Muscle of arm (tissue), 14 donors: ENCODE measurements at places on chromosomes 7 and 10. TPM values are rescaled to one million over a fixed set of nuclear protein-coding genes. Genes with fewer than 3 reads are reported as not detected.
A peak's percentile ranks its signal among the peaks of the same experiment; 100 is the strongest.

PYROXD2 gene
- polyA plus RNA-seq, result not detected

- no peak for DNase-seq
Measured at GRCh38 chr10:68109331-68109730, at the start of gene MYPN. MYPN (plus strand) TSS chr10:68109488; CDS start chr10:68121439, 11,951 bp downstream.

DNA sequence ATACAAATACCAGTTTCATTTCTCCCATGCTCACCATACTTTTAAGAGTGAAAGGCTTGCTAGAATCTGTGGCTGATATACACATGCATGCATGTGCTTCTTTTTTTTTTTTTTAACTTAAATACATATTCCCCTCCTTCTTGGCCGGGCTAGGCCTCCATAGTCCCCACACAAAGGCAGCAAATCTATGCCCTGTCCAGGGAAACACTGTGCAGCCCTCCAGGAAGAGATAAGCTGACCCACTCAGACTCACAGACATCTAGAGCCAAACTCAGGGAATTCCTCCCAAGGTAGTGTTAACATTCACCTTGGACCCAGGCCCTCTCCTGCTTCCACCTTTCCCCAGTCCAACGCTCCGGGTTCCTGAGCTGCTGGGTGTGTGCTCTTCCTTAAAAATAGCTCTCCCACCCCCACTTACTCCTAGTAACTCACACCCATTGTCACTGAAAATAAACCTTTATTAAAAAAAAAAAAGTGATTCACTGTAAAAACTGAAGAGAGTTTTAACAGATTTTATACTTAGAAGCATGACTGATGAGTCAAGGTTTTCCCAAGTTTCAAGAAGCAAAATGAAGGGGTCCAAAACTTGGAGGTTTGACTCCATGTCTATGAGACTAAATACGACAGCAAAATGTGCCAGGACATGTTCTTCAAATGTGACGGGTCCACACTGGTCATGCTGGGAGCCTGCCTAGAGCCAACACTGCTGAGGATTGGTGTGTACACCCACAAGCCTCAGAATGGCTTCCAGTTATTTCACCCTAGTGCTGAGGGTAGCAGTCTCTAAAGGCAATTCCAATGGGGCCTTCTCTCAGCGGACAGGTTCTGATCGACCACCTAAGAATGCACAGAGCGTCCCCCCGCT lies 159.5 kb downstream of the GLI3 start:
- DNase-seq, result no peak

C10orf62 gene
- polyA plus RNA-seq, result not detected

CUL1 gene
- polyA plus RNA-seq, result 61.8 TPM

GRCh38 chr7:70635633-70636032 lies 496.3 kb upstream of the GALNT17 start:
- no peak for DNase-seq

- no peak for DNase-seq
Measured at GRCh38 chr7:150793569-150794238, 6.5 kb downstream of the TMEM176B start.

DNA sequence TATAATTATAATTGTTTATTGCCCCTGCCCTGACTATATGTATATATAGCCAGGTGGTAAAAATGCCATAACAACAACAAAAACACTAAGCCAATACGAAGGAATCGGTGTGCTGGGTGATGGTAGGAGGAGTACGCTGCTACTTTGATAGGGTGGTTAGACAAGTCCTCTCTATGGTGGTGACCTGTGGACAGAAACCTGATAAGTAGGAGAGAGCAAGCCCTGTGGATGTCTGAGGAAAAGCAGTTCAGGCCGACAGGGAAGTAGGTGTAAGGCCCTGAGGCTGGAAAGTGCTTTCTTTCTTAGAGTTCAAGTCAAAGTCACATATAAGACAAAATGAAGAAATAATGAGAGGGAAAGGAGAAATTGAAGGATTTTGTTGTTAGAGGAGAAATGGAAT lies 823.8 kb upstream of the CELF2 start:
- no peak for DNase-seq

- DNase-seq, result no peak
Measured at GRCh38 chr10:129973674-129974059, 9.6 kb upstream of the EBF3 start.

GRCh38 chr7:122485856-122486255 lies 181.3 kb upstream of the FEZF1 start:
- no peak for DNase-seq

GRID1 gene
- 5.8 TPM for polyA plus RNA-seq

GRCh38 chr10:71998119-71998839 lies 34.1 kb downstream of the CHST3 start:
- no peak for DNase-seq

UBE2D1 gene
- not detected for polyA plus RNA-seq

FKBP9 gene
- polyA plus RNA-seq, result 180 TPM

DNA sequence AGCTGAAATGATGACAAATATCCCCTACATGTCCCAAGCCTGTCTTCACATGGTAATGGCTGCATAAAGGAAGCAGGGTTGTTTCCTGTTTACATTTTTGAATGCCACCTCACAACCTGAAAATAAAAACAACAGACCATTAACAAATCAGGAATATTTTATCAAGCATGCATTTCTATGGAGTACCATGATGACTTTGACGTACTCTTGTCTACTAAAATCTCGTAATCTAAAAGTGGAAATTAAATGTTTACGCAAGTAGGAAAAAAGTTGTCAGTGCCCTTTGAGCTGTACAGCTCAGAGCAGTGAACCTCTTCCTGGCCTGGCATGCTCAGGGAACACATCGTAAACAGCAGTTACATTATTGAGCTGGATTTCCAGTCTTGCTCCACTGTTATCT lies 194.1 kb downstream of the INHBA start:
- no peak for DNase-seq

GRCh38 chr7:158302274-158303070 lies 285.2 kb downstream of the PTPRN2 start:
- no peak for DNase-seq

- peak; percentile 73 for DNase-seq
Measured at GRCh38 chr10:91389636-91390512, 20.3 kb upstream of the HECTD2 start.

DNA sequence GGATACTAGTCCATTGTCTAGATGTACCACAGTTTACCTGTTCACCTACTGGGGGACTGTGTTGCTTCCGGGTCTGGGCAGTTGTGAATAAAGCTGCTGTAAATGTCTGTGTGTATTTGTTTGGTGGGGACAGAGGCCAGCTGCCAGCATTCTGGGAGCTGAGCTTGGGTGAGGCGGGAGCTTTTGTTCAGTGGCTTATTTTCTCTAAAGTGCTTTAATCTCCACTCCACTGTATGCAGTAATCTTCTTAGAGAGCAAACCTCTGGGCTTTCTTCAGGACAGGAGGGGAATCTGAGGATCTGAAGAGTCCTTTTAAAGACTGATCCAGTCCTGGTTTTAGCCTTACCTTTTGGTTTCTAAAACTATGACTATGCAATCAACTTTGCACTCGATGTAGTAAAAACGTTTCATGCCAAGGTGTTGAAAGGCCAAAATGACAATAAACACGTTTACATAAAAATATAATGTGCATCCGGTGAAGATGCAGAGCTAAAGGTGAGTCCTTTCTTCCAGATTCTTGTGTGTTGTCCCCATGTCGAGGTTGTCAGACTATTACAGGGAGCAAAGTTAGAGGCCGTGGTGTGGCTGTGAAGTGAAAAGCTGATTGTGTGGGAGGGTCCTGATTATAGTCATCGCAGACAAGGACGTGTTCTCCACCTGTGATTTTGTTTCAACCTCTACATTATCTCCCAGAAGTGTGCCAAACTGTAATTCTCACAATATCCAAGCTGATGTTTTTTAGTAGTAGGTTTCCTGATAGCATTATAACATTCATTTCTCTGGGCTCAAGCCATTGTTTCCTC lies 279.8 kb downstream of the CAMK1D start:
- DNase-seq, result no peak

CAV1 gene
- polyA plus RNA-seq, result 219 TPM

CPXM2 gene
- 33.8 TPM for polyA plus RNA-seq

HSPA12A gene
- polyA plus RNA-seq, result 14.6 TPM

SP4 gene
- 7.5 TPM for polyA plus RNA-seq

TLX1 gene
- polyA plus RNA-seq, result not detected

- no peak for DNase-seq
Measured at GRCh38 chr10:133347710-133348517, 741 bp downstream of the PRAP1 start.

DNA sequence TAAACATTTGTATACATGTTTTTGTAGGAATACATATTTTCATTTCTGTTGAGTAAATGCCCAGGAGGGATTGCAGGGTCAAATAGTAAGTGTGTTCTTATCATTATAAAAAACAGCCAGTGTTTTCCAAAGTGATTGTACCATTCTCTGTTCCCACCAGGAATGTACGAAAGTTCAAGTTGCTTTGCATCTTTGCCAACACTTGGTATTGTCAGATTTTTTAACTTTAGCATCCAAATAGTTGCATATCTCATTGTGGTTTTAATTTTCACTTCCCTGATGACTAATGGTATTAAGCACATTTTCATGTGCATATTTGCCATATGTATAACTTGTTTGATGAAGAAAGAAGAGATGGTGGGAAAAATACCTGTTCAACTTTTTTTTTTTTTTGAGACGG lies 213.9 kb downstream of the ZNF365 start:
- no peak for DNase-seq

CPN1 gene
- not detected for polyA plus RNA-seq

GRCh38 chr10:90621577-90621976 lies 236.3 kb downstream of the HTR7 start:
- DNase-seq, result no peak

GRCh38 chr10:58502956-58503355 lies 9.7 kb upstream of the BICC1 start:
- DNase-seq, result no peak

DNA sequence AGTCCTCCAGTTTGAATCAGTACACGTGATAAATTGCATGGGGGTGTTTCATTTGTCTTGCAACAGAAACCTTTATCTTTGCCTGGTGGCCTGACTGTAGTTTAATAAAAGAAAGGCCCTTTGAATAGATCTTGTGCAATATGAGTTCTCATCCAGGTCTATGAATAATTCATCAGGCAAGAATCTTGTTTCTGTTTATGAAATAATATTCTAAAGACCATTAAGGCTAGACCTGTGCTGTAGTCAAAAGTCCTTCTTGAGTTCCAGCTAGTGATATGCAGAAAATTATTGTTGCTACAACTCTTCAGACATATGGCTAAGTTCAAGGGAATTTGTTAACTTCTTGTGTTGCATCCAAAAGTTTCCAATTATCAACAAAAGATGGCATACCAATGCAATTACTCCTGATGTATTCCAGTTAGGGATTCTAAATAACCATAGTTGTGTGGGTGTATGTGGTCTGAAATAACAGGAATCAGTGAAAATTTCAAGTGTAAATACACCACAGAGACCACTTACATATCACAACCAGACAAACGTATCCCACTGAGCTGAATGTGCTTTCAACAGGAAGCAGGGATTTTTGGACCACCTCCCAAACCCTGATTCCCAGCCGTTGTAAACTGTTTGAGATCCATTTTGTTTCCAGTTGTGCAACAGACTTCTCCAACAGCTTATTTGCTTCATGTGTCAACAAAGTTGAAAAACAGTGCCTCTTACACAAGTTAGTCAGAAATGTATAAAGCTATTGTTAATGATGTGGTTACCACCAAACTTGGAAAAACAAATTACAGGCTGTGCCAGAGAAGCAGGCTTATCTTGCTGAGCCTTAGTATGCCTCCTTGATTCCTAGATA lies 54.7 kb upstream of the BICC1 start:
- DNase-seq, result peak; percentile 64

DNA sequence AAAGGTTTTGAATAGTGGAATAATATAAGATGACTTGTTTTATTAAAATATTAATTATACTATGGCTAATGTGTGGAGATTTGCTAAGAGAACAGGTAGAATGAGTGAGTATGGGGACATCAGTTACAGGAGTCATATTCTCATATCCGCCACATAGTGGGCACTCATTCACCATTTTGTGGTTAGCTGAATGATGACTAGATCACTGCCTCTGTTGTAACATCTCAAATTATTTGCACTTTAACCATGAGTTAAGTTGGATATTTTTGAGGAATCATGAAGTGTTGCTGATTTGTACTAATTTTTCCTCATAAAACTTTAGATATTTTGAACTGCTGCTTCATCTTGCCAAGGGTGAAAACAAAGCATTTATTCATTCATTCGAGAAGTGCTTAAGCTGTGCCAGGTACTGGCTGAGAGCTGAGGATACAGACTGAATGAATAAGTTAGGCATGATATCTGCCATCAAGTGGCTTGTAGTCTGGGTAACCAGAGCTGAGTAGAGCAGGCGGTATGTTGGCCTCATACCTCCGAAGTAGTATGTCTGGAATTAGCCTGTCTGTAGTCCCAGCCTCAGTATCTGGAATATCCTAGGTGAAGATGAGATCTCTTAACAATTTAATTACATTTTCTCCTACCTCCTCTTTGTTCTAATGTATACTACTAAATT lies 100.5 kb downstream of the ZEB1 start:
- DNase-seq, result no peak
